ENCODE measurements at places on chromosomes 6 and 20. TPM values are rescaled to one million over a fixed set of nuclear protein-coding genes. Genes with fewer than 3 reads are reported as not detected.

The ESR1 gene
- 1.9 TPM for total RNA-seq

The UST gene
- total RNA-seq, result 24.0 TPM

DNA sequence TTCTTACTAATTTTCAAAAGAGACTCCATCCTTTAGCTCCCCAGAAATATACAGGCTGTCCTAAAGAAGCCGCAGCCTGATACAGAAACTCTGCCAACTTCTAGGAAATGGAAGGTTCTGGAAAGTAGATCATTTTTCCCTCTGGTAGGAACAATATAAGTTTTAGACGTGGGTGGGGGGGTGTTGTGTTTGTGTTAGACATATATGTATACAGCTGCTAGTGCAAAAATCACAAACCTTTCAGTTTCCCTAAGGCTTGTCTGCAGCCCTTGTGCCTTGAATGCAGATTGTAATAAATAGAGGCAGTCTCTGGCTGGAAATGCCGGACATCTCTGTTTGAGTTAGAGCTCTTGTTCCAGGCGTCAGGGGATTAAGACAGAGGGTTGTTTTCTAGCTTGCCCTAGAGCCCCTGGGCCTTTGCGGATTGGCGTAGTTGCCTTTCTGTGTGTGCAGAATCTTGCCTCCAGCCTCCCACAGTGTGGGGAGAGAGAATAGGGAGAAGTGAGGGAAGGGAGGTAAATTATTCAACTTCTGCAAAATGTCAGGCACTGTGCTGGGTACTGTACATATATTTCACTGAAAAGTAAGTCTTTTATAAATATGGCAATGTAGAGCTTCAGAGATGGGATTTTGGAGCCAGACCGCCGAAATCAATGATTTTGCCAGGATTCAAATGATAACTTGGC, 269.7 kb downstream of the PRL start:
- no peak for DNase-seq

DNA sequence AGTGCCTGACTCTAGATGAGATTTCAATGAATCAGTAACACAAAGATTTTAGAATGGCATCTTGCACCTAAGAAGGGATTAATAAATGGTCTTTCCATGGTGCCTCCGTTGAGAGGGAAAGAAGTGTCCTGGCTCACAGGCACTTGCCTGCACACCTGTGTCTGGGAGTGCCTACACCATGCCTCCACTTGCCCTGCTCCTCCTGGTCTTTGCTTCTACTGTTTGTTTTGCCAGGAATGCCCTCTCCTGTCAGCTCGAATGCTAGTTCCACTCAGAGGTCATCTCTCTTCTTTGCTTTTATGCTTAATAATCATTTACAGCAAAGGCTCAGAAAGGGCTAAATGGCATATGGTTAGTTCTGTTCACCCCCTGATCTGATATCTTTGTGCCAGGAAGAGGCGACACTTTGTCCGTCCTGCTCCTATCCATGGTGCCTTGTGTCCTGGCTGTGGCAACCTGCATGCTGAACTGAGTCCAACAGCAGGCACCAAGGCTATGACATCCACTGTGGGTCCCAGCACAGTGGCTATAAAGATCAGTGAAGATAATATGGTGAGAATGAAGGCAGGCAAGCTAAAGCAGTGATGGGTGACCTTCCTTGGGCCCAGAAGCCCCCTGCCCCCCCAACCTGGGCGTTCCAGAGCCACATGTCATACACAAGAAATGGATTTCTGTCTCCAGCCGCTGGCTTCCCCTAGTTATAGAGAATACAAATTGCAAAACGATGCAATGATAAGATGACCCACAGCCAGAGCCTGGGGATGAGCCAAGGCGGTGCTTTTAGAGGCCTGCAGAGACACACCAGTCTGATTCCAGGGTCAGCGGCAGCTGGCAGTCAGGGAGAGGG, 1.4 kb downstream of the C6orf132 start:
- no peak for DNase-seq

- no peak for DNase-seq
These were observed 107.7 kb upstream of the DTNBP1 start for GRCh38 chr6:15770347-15771143.
